ENCODE measurements at places on chromosomes 13 and 19.

DNA sequence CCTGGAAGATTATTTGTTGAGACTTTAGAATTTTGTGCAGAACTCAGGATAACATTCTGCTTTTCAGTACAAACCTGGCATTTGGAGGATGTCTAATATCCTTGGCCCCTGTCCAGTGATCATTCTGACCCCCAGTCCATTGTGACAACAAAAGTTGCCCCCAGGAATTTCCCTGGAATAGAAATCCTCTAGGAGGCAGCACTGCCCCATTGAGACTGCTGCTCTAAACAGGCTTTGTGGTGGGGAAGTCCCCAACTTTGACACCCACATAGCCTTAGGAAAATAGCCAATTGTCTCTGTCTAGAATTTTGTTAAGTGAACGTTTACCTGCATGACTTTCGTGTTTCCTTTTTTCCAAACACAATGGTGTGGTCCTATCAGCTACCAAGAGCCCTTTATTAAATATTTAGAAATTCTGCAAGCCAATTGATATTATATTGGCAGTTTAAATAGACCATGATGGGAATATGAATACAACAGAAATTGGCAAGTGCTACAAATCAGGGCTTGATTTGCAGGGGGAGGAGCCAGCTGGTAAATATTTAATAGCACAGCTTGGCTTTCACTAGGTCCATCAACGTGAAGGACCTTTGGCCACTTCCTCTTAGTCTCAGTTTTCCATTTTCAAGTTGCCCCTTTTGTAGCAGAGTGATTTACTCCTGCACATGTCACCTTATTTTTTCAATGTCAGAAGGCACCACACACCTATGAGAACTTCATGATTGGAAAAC lies 451.7 kb downstream of the EFNB2 start:
- no peak for DNase-seq

DNA sequence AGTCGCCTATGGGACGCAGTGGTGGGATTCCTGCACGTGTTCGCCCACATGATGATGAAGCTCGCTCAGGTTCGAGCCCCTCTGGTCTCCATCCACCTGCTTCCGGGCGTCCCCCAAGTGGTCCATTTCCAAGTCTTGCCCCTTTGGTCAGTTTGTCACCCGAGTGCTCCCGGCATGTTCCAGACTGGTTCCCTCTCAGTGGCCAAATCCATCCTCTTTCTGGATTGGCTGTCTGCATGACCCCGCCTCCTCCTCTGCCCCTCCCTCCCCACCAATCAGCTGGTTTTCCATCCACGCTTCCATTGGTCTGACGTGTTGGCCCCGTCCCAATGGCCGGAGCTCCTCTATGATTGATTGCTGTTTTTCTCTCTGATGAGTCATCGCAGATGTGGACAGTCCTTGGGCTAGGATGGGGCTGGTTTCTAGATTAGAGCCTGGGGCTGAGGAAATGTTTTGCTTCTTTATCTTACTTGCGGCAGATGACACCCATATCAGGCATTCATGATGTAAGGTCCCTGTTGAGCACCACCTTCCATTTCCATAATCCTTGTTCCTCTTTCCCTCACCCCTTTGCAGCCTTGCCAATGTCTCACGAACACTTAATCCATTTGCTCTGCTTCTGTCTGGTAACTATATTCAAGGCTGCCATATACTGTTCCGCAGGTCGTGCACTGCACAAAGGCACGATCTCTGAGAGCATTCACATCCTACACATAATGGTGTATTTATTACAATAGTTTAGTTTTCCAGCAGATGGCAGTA lies 73.8 kb downstream of the MAP4K1 start:
- DNase-seq = peak; percentile 83

- DNase-seq = no peak
Measured at GRCh38 chr13:36382030-36382429, 35.8 kb upstream of the SPART start.

- DNase-seq = no peak
Measured at GRCh38 chr13:77415253-77416071, 88.6 kb upstream of the MYCBP2 start.

GRCh38 chr13:36891752-36892151 lies 28.3 kb downstream of the SMAD9 start:
- no peak for DNase-seq

DNA sequence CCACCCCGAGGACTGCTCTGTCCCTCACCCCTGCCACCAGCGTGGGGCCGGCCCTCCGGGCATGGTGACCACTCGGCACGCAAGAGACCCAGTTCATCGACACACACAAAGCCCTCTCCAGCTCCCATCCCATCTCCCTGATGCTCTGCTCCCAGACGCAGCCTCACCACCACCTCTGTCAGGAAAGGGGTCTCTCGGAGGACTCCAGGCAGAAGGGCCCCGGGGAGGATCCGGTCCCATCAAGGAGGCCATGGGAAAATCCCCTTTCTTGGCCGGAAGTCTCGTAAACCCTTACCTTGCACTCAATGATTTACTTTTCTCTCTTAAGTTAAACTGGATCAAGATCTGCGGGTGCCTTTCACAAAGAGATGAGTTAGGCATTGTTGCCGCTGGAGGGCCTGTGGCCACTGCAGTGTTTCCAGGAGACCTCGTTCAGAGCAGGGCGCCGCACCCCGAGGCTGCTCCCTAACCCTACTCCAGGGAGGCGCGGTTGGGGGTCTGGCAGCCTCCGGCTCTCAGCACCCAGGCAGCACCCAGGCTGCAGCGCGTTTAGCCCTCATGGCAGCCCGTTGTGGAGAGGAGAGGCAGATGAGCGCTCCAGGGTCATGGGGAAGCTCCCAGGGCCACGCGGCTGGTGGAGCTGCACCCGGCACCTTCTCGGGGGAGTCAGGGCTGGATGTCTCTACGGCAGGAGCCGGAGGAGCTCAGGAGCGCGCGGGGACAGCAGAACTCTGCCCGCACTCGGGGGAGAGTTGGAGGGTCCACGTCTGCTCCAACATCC lies 31.0 kb downstream of the C2CD4C start:
- no peak for DNase-seq

- DNase-seq = no peak
Measured at GRCh38 chr13:78589206-78589605, 14.1 kb downstream of the POU4F1 start.

DNA sequence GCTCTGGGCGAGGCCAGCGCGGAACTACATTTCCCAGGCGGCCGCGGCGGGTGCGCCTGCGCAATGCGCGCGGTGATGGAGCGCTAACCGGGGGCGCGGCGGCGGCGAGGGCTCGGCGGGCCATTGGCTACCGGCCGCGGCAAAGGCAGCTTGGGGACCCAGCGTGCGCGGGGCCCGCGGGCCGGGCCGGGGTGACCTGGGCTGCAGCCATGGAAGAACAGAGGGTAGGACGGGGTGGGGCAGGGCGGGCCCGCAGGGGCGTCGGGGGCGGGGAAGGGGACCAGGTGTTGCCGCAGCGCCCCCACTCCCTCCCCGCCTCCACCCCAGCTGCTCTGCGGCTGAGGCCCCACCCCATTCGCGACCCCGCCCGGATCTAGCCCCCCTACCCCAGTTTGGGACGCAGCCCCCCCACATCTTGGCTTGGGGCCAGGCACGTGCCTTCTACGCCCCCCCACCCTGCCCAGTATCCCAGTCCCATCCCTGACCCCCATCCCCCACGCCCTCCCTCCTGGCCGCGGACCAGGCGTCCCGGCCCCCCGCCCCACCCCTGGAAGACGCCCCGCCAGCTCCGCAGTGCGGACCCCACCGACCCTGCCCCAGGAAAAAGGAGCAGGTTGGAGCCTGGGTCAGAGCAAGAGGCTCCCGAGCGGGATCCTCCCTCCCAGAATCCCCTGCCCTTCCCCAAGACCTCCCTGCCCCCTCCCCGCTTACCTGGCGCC lies at the start of gene FSD1:
FSD1 (plus strand) TSS at position 61 of the 719 bp plus-strand sequence; CDS start at position 210, 149 bp downstream.
- peak; percentile 19 for DNase-seq

DNA sequence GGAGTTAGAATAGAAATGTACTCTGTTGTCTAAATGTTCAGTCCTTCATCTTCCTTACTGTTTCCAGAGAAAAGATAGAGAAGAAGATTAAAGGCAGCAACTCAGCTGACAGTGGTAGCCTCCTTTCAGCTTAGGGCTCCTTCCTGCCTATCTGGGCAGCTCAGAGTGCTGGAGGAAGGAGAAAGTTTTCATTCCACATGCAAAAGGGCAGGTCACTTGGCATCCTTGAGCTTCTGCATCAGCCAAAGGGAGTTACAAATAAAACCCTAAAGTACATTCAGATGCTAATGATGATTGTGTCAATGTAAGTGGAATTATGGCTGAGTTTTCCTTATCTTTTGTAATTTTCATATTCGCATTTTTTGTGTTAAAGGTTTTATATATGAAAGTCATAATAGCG lies 58.9 kb downstream of the ESD start:
- DNase-seq = no peak

GRCh38 chr13:19586904-19587634 lies 25.7 kb upstream of the TPTE2 start:
- no peak for DNase-seq

- DNase-seq = no peak
Measured at GRCh38 chr13:35856721-35857364, 274.3 kb downstream of the DCLK1 start.

DNA sequence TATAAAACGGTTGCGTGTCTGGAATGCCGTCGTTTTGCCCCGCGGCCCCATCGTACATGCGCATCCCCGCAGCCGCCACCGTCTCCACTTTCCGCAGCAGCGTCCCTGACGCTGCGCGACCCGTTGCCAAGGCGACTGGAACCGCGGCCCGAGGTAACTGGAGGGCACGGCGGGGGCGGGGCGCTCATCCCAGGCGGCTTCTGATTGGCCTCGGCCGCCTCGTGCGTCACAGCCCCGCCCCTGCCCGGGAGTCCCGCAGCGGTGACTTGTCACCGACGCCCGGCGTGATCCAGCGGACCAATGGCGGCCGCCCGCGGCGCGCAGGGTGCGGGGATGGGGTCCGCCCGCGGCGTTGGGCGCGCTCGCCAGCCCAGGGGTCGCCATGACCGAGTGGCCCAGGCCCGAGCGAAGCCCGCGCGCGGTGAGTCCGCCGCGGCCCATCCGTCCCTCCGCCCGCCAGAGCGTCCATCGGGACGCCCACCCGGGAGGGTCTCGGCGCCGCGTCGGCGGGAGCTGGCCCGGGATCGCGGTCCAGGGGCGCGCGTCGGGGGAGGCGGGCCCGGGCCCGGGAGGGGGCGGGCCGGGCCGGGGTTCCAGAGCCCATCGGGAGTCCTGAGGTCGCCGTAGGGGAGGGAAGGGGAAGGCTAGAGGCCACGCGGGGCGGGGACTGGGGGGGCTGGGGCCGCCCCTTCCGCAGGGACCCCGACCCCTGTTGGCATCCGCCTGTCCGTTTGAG lies at the start of gene ZSCAN1:
ZSCAN1 (plus strand) TSS at position 285 of the 736 bp plus-strand sequence. CDS start 3,812 bp downstream, outside the sequence.
- peak; percentile 90 for DNase-seq

DNA sequence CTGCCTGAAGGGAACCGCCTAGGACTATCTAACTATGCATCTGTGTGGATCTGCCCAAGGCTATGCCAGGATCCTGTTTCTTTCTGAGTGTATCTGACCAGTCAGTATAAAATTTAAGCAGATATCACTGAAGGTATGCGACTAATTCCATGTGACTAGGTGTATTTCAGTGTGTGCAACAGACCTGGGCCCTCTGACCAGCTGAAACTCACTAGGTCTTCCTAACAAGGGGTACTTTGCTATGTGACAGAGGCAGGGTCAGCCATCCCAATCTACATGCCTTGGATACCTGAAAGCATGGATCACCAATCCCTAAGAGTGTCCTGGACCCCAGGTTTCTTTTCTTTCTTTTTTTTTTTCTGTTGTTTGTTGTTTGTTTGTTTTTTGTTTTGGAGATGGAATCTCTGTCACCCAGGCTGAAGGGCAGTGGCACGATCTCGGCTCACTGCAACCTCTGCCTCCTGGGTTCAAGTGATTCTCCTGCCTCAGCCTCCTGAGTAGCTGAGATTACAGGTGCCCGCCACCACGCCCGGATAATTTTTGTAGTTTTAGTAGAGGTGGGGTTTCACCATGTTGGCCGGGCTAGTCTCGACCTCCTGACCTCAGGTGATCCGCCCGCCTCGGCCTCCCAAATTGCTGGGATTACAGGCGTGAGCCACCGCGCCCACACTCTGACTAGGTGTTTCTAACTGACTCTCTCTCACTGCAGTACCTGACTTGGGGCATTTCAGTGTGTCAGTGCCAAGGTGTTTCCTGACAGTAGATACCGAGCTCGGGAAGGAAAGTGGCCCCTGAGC lies 43.5 kb downstream of the FCGBP start:
- DNase-seq = no peak

GRCh38 chr13:72514146-72514545 lies 213.3 kb downstream of the MZT1 start:
- DNase-seq = no peak

- DNase-seq = no peak
Measured at GRCh38 chr19:29323440-29324290, 110.7 kb upstream of the UQCRFS1 start.

GRCh38 chr13:98542568-98543377 lies 34.1 kb downstream of the STK24 start:
- no peak for DNase-seq

DNA sequence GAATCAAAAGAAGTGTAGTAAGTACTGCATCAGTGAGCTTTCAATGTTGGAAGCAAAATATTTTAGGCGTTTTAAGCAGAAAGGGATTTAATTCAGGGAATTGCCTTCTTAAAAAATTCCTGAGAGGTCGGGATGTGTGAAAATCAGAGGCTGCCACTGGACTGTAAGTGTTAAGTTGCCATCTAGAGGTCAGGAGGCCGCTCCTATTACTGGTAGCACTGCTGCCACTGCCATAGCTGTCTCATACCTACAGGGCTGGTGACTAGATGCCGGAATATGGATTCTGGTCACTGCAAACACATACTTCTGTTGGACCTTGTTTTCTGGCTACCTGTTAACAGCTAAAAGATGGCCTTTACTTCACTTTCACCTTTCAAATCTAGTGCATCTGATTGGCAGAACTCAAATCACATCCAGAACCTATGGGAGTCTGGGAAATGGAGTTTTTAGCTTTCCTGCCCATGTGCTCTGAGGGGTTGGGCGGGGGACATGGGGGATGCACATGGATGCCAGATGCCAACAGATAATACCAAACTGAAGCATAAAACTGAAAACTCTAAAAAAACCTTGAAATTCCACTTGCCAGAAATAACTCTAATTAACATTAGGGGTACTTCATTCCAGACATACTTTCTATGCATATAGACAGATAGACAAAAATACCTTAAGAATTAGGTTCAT lies 29.8 kb downstream of the DGKH start:
- DNase-seq = no peak

GRCh38 chr13:24497742-24498141 lies 14.8 kb downstream of the PARP4 start:
- no peak for DNase-seq

DNA sequence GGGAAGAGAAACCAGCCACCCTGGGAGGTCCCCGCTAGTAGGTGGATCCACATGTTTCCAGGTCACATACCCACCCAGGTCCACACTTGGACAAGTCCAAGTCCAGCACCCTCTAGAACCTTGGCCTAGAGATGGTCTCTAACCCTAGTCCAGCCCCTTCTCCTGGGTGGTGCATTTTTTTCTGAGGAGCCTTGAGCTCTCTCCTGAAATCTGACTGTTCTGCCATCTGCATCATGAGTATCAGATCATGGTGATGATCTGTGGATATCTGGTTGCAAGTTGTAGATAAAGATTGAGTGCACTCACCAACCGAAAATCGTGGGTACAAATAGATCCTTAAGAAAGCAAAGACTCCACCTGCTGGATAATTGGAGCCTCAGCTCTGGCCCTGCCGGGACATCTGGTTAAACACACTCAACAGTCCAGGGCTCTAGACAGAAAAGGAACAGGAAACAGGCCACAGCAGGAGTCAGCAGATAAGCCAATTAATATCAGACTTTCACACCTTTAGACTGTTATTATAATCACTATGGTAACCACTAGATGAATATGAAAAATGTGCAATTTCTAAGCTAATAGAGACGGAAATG lies 41.1 kb downstream of the GPR12 start:
- no peak for DNase-seq

All from occipital lobe (tissue), 3 donors.